Esophagus muscularis mucosa (tissue), 4 donors: ENCODE measurements at places on chromosomes 2 and 18. TPM values are rescaled to one million over a fixed set of nuclear protein-coding genes. Genes with fewer than 3 reads are reported as not detected.
A peak's percentile ranks its signal among the peaks of the same experiment; 100 is the strongest.

Gene ABCG8
- not detected for total RNA-seq

- H3K27ac ChIP-seq: no peak overlapping the region
- H3K36me3 ChIP-seq: no peaks in the 10 kb centered on the region
- no peaks in the 10 kb centered on the region for H3K27me3 ChIP-seq
- no peak for DNase-seq
These were observed 485.6 kb downstream of the SOX11 start for GRCh38 chr2:6177811-6178210.

GRCh38 chr2:19542796-19543662, 184.6 kb upstream of the OSR1 start:
- H3K27me3 ChIP-seq: no peaks in the 10 kb centered on the region
- H3K4me1 ChIP-seq: no peaks in the 10 kb centered on the region
- no peak overlapping the region for H3K27ac ChIP-seq
- H3K36me3 ChIP-seq: no peaks in the 10 kb centered on the region
- peak; percentile 91 for DNase-seq
- no peak overlapping the region for H3K4me3 ChIP-seq

Gene UPP2
- total RNA-seq: not detected

DNA sequence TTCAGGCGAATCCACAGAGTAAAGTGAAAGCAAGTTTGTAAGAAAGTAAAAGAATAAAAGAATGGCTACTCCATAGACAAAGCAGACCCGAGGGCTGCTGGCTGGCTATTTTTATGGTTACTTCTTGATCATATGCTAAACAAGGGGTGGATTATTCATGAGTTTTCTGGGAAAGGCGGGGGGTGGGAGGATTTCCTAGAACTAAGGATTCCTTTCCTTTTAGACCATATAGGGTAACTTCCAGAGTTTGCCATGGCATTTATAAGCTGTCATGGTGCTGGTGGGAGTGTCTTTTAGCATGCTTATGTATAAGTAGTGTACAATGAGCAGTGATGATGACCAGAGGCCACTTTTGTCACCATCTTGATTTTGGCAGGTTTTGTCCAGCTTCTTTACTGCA, 59.8 kb downstream of the SLC4A3 start:
- no peak overlapping the region for H3K4me3 ChIP-seq
- H3K27me3 ChIP-seq: peaks cover 6% of the 10 kb centered on the region
- DNase-seq: no peak

Gene FAM237A
- not detected for total RNA-seq

DNA sequence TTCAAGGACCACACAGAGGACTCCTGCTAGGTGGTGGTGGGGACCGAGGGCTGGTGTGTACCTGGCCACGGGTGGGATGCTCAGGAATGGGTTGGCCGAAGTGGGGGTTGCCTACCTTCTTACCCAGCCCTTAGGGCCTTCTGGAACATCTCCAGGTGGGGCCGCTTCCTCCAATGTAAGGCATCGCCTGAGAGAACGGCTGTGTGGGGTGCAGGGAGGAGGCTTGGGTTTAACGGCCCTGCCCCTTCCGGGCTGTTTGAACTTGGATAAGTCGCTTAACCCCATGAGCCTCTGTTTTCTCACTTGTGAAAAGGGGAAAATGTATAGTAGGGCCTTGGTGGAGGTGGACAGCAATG, 35.0 kb downstream of the EMILIN2 start:
- H3K36me3 ChIP-seq: no peaks in the 10 kb centered on the region
- H3K27ac ChIP-seq: peak overlapping the region; percentile 62
- H3K4me1 ChIP-seq: peaks cover 23% of the 10 kb centered on the region
- DNase-seq: no peak
- no peak overlapping the region for H3K4me3 ChIP-seq

DNA sequence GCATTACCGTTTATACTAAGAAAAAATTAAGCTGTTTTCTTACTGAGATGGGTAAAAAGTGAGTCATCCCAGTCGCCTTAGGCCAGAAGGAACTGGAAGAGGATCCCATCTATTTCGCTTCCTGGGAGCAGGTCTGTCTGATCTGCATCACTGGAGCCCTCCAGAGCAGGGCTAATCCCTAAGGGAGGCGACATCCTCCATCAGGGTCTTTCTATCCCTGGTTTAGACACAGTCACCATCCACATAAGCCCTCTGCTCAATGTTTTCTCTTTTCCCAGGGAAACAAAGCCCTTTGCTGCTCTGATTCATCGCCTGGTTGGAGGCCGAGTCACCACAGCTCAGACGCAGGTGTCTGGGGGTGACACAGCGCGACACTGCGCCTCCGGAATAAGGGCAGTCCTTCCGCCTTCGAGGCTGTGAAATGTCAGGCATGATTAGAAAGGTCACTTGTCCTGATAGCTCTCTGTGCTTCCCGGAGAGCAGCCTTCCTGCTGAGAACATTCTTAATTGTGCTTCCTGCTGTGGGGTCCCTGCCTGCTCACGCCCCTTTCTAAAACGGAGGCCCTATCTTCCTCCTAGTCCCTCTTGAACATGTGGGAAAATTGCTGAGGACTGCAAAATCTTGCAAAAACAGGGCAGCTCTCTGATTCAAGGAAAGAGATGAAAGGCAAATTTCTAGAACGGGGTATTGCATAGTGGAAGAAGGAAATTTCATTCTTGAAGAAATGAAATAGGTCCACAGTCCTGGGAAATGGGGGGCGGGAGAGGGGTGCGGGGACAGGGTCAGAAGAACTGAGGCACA, 56.3 kb downstream of the MARCHF4 start:
- peak; percentile 60 for DNase-seq
- H3K36me3 ChIP-seq: no peaks in the 10 kb centered on the region
- H3K27ac ChIP-seq: no peak overlapping the region
- no peaks in the 10 kb centered on the region for H3K27me3 ChIP-seq

Gene LYPD6B
- not detected for total RNA-seq

Gene DTNA
- total RNA-seq: 189 TPM

Gene RPRM
- total RNA-seq: 8.6 TPM

DNA sequence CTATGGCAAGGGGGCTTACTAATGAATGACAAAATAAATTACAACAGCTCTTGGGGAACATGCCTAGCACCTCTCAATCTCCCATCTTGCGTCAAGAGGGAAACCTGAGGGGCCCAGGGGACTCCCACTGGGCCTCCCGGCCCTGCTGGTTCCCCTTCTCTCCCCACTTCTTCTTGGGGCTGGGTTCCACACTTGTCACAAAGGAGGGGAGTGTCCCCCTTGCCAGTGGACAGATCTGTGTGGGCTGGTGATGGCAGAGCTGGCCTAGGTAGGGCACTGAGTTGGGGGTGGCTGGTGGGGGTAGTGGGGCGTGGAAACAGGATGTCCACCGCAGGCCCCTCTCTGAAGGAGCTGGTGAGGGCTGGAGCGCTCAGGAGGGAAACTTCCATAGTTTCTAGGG, 184.0 kb upstream of the HAAO start:
- H3K4me3 ChIP-seq: no peak overlapping the region
- no peaks in the 10 kb centered on the region for H3K36me3 ChIP-seq
- DNase-seq: no peak
- H3K4me1 ChIP-seq: peaks cover 19% of the 10 kb centered on the region

DNA sequence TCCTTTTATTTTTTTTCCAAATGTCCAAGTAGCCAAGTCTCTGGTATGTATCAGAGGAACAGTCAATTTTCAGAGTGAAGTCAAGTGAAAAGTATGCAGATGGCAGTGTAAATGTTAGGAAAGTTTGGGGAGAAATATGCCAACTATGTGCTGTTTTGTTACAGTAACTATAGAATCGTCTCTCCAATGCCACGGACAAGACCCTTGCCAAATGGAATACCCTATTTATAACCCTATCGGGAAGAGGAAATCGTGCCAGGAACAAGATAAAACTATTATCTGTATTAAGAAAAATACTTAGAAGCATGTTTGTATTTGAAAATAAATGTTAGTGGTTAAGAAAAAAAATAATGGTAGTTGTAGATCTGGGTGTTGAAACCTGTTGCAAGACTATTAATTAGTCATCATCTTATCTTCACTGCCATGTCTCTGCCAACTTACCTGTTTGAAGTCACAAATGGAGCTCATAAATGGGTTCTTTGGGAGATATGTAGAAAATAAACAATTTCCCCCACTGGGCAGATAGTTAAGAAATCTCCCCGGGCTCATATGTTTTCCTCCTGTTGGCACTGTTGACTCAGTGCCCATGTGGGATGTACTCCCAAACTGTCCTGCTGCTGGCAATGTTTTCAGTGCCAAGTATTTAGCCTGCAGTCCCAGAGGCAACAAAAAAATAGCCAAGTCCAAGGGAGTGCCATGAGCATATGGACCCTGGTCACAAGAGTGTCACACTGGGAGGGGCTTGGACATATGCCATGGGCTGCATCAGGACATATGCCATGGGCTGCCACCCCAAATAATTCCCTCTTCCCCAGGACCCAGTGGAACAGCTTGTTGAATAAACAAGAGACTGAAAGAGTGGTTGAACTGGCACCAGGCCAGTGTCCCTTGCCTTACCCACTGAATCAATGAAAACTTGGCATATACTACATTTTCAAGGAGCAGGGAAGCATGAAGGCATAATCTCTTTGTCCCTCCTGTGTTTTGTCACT, 366.9 kb downstream of the OSR1 start:
- H3K36me3 ChIP-seq: no peaks in the 10 kb centered on the region
- peak overlapping the region; percentile 36 for H3K27ac ChIP-seq
- H3K4me3 ChIP-seq: no peak overlapping the region
- DNase-seq: no peak
- no peaks in the 10 kb centered on the region for H3K27me3 ChIP-seq

DNA sequence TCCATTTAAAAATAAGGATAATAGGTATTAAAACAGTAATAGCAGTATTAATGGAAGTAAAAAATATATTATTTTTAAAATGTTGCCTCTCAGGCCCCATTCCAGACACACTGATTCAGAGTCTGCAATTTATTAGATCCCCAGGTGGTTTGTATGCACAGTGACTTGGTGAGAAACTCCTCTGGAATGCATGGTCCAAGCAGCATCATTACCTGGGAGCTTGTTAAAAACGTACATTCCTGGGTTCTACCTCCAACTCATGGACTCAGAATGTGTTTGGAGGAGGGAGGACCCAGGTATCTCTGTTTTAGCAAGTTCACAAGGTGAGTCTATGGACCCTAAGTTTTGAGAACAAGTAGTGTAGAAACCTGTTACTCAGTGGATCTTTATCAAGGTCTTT, 95.6 kb downstream of the ITGA4 start:
- H3K27me3 ChIP-seq: no peaks in the 10 kb centered on the region
- H3K27ac ChIP-seq: no peak overlapping the region
- no peaks in the 10 kb centered on the region for H3K4me1 ChIP-seq
- DNase-seq: no peak
- no peak overlapping the region for H3K4me3 ChIP-seq
- no peaks in the 10 kb centered on the region for H3K36me3 ChIP-seq

Gene UGT1A10
- total RNA-seq: not detected

GRCh38 chr2:19900931-19901441, 797 bp downstream of the TTC32 start:
- H3K4me3 ChIP-seq: peak overlapping the region; percentile 85
- H3K4me1 ChIP-seq: peaks cover 52% of the 10 kb centered on the region
- H3K27me3 ChIP-seq: no peaks in the 10 kb centered on the region

GRCh38 chr2:152434395-152435182, 99.6 kb downstream of the FMNL2 start:
- H3K27me3 ChIP-seq: no peaks in the 10 kb centered on the region
- H3K4me1 ChIP-seq: peaks cover 37% of the 10 kb centered on the region
- no peaks in the 10 kb centered on the region for H3K36me3 ChIP-seq
- no peak overlapping the region for H3K4me3 ChIP-seq
- no peak overlapping the region for H3K27ac ChIP-seq

DNA sequence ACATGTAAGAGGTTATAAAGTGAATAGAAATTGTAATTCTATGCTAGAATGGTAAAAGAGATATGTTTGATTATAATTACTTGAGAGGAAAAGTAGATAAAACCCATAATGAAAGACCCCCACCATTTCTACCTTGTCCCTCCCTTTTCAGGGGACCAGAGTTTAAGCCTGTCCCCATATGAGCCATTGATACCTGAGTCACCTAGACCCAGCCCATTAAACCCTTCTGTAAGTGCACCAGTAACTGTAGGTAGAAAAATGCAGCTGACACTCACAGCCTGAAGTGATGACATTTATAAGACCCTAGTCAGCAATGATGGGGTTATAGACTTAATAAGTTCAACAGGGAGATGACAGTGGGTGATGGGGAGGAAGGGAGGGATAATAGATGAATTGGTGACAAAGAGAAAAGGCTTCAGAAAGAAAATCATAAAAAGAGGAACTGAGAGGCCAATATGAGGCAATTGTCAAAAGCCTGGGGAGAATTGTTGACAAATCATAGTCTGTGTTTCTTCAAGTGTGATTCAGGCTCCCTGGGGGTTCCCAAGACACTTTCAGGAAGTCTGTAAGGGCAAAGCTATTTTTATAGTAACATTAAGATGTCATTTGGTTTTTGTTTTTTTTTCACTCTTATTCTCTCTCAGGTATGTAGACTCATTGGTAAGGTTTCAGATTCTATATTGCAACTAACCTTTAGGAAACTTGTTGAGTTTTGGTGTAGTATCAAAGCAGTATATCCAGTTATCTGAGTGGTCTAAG, 544.2 kb downstream of the SATB2 start:
- H3K4me3 ChIP-seq: no peak overlapping the region
- H3K4me1 ChIP-seq: no peaks in the 10 kb centered on the region
- H3K27me3 ChIP-seq: no peaks in the 10 kb centered on the region
- H3K36me3 ChIP-seq: no peaks in the 10 kb centered on the region

Gene ATG9A
- 75.3 TPM for total RNA-seq

DNA sequence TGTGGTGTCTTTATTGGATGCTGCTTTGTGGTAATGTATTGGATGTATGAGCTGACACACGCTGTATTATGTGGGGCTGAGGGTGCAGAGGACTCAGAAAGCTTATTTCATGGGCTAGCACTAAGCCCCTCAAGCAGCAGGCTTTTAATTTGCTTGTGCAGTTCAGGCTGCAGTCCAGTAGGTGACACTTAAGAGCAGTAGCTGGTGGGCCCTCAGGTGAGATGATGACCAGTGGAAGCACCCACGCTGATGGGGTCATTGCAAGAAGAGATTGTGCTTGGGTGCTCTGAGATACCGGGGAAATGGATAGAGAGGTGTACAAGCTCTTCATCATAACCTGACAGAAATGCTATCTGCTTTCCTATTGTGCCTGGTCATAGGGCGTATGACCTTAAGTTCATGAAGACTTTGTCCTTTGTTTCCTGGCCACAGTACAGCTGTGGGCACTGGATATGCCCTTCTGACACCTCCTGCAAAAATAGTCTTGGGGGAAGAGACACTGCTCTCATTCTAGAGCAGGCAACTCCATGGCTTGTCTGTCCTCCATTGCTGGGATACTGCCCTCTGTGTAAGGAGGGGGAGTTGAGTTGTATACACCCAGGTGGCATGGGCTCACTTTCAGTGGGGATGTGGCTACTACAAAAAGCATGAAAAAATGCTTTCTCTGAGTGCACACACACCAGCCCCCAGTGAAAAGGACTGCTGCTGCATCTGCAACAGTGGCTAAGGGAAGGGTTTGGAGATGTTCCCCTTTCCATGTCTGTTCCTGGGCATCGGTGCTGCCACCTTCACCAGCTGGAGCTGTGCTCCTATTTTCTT, 205.7 kb upstream of the ZSWIM2 start:
- no peak overlapping the region for H3K4me3 ChIP-seq
- H3K36me3 ChIP-seq: no peaks in the 10 kb centered on the region

- no peaks in the 10 kb centered on the region for H3K27me3 ChIP-seq
- H3K4me3 ChIP-seq: no peak overlapping the region
- H3K36me3 ChIP-seq: no peaks in the 10 kb centered on the region
- no peaks in the 10 kb centered on the region for H3K4me1 ChIP-seq
These were observed 261.4 kb upstream of the KCNJ3 start for GRCh38 chr2:154437104-154437503.
